ENCODE measurements at places on chromosomes 13 and 19.

DNA sequence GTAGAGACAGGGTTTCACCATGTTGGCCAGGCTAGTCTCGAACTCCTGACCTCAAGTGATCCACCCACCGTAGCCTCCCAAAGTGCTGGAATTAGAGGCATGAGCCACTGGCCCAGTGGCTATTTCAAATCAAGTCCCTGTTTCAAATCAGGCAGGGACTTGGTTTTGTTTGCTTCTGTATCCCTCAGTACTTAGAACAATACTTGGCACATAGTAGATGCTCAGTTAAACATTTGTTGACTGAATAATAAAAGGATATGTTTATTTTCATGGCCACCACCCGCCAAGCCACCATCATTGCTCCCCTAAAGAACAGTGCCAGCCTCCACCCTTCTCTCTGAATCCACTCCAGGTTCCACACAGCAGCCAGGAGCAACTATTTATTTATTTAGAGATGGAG is 4.2 kb downstream of the RPS28 start:
- DNase-seq, result no peak

DNA sequence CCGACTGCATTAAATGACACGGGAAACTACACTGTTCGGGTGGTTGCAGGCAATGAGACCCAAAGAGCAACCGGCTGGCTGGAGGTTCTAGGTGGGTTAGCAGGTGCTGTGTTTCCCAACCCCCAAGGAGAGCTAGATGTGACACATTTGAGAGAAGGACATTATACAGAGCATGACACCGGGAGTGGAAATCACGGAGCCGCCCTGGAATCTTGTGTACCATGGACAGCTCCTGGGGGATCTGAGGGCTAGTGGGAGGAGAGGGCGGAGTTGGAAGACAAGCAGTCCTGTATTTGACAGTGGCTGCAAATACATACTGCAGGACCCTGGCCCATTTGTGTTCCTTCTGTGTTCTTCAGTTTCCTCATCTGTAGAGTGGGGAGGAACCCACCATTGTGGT is 2.3 kb downstream of the CEACAM18 start:
- no peak for DNase-seq

DNA sequence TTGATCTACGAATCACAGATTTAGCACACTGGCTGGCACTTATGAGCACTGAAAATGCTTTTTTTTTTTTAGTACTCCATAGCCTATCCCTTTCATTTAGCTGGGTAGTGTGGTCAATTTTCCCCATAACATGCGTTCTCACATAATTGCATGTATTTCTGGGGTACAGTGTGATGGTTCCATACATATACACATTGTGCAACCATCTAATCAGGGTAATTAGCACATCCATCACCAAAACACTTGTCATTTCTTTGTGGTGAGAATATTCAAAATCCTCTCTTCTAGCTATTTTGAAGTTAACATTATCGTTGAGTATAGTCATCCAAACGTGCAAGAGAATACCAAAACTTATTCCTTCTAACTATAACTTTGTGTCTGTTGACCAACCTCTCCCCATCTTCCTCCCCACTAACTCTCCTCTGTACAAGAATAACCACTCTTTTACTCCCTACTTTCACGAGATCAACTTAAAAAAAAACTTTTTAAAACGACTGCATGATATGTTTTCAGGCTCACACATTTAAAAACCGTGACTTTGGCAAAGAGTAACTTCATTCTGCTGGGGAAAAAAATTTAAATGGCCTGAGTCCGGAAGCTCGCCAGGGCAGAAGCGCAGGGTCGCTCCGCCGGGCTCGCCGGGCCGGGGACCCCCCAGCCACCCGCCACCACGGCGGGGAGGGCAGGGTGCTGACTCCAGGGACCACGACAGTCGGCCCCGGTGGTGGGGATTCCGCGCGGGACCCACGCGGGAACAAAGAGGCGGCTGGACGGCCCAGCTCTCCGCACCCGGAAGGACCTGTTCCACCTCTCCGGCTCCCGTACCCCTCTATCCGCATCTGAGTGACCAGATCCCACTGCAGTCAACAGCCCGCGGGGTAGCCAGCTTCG is 868 bp upstream of the UBAC2 start:
- DNase-seq, result no peak

DNA sequence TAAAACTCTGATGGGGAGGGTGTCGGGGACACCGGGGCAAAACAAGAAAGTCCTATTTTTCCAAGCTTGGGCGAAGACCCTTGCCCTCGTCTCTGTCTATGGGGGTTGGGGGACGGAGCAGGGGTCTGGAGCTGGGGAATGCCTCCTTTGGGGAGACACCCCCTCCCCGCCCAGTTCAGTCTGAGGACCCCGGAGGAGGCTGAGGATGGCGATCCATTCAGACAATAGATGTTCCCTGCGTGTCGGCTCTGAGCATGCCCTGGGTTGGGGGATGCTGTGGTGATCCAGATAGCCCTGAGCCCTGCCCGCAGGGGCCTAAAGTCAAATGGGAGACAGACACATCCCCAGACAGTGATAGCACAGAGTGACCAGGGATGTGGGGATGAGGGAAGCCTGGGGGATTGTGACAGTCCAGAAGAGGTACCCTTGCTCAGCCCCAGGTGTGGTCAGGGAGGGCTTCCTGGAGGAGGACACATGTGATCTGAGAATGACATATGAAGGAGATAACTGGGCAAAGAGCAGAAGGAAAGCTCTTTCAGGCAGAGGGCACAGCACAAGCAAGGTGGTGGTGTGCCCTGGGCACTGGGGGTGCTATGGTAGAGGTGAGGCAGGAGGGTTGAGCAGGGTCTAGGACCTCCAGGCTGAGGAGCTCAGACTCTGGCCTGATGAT is 9.1 kb downstream of the LRFN3 start:
- no peak for DNase-seq

DNA sequence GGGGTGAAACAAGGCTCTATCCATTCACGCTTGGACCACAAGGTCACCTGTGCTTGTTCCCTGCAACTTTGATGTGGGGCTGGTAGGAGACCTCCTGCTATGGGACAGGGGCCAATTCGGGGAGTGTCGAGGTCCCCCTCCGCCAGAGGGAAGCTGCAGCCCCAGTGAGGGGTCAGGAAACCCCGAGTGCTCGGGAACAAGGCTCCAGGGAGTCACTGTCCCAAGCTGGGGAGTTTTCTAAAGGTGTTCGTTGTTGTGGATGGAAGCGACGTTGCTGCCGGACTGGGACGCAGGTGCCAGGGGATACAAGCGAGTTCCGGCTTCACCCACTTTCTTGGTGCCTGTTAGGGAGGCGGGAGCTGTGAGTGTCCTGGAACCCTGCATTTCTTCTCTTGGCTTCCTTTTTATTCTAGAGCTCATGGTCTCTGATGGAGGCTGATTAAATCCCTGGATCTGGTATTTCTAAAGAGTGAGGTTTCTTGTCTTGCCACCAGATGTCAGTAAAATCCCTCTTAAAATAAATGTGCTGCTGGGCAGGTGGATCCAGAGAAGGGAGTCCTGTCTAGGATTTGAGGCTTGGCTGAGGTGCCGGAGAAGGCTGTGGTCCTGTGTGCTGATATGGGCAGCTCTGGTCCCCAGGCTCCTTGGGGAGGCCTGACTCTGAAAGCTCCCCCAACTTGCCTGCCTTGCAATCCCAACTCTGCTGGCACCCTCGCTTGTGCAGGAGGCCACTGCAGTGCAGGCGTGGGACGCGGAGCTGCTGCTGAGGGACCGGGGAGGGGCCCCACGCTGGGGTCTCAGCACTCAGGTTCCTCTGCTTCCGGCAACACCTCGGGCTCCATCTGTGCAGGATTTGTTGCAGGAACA is 153.9 kb downstream of the TEX29 start:
- peak; percentile 73 for DNase-seq

- no peak for DNase-seq
Measured at GRCh38 chr13:24230428-24231072, 70.0 kb downstream of the SPATA13 start.

DNA sequence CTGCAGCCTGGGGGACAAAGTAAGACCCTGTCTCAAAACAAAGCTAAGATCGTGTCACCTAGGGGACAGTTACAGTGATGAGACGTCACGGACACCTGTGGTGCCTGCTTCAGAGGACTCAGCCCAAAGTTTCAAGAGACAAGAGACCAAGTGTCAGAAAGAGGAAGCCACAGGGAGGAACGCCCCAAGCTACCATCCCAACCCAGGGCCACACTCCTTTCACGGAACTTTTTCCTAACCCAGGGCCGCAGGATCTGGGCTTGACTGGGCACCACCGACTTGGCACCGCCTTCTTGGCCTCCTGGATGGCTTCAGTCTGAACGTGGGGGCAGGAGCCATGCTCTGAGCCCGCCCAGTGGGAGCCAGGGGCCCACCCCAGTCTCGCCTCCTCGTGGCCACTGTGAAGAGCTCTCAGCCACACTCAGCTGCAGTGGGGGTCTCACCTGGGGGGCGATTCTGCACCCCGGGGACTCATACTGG is 8.5 kb downstream of the MOB3A start:
- no peak for DNase-seq

Data from GM13976 (cell line).